ENCODE measurements at places on chromosomes 1 and 21.

DNA sequence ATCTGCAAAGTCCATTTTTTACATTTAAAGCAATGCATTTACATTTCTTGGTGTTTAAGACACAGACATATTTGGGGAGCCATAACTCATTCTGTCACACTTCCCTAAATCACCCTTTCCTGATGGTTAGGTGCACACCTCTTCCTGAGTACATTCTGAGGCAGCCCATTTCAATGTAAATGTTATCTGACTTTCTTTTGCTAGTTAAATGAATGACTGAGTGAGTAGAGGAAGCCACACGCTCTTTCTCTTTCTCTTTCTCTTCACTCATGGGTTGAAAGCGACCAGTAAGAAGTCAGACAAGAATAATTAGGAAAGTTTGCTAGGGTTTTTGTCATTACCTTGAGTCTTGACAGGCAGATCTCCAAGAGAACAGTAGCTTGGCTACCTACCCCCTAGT is 143.1 kb downstream of the S1PR1 start:
- DNase-seq, result peak; percentile 80

DNA sequence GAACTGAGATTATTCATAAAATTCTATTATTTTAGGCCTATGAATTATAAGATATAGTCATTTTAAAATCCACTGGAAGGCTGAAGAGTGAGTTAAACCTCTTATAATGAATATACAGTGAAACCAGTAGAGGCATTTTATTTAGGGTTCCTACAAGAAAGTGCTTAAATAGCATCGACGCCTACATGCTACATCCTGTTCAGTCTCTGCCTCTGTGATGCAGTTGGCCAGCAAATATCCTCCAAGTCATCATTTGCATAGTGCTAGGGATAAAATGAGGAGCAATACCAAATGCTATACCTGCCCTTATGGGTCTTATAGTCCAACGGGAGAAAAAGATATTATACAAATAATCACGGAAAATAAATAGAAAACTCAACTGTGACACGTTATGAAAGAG is 59.6 kb downstream of the EDEM3 start:
- no peak for DNase-seq

DNA sequence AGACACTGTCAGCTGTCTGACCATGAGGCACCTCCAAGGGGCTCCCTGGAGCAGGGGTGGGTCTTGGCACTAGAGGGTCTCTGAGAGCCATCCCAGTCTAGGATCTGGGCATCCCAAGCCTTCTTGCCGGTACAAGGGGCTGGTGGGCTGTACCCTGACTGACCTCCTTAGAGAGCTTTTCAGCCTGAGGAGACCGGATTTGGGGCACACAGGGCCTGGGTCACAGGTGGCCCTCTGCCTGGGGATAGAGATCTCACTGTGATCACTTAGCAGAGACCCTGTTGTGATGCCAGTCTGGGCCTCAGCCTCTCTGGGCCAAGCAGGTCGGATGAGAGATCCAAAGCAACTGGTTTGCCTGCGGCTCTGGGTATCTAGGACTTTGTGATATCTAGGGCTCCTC is 227.2 kb downstream of the TRABD2B start:
- no peak for DNase-seq

GRCh38 chr1:193614817-193615216 is 428.4 kb upstream of the B3GALT2 start:
- peak; percentile 2 for DNase-seq

GRCh38 chr1:154429118-154429517 is 24.0 kb downstream of the IL6R start:
- DNase-seq, result no peak

DNA sequence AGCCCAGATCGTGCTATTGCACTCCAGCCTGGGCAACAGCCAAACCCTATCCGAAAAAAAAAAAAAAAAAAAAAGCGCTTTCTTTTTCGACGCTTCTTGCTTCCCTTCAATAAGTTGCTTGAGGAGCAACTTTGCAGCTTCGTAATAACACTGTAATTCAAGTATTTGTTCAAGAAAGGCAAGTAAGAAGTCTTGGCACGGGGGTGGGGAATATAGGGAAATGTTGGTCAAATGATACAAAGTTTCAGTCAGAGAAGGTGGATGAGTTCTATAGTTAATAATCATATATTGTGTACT is 871 bp upstream of the PSMA5 start:
- DNase-seq, result no peak

DNA sequence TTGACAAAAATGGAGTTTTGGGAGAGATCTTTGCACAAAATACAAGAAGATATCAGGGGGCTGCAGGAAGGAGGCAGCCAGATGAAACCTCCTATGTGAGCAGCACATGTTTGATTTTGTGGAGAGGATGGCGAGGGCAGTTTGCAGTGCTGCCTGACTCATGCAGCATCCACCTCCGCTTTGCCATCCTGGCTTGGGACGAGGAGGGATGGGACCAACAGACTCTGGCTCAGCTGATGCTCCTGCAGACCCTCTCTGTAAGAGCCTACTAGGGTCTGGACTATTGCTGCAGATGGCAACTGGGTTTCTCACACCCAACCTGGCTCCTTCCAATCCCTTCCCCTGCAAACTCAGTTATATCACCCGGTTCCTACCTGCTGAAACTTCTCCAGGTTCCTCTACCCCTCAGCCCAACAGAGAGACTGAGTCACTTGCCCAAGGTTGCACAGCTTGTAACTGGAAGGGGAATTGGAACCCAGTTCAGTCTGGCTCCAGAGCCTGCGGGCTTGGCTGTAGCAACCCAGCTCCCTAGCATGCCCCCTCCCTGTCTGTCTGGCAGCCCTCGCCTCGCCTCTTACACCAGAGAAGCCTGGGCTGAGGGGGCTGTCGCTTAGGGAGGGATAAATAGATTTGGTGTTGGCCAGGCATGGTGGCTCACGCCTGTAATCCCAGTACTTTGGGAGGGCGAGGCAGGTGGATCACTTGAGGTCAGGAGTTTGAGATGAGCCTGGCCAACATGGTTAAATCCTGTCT is 205.8 kb downstream of the PTPRU start:
- DNase-seq, result no peak

DNA sequence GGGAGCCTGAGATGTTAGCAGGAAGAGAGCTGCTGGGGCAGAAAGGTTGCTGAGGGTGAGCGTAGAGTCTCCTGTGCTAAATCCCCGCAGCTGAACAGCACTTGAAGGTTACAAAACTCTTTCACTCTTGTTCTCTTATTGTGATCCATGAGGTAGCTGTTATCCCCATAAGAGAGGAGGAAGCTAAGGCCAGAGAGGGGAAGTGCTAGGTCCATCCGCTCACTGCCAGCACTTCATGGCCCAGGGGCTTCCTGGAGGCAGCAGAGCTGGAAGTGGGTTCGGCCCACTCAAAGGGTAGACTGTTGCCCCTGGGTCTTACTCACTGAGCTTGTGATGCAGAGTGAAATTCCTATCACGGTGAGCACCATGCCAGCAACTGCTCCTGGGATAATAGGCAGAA is 5.6 kb downstream of the TMEM234 start:
- no peak for DNase-seq

DNA sequence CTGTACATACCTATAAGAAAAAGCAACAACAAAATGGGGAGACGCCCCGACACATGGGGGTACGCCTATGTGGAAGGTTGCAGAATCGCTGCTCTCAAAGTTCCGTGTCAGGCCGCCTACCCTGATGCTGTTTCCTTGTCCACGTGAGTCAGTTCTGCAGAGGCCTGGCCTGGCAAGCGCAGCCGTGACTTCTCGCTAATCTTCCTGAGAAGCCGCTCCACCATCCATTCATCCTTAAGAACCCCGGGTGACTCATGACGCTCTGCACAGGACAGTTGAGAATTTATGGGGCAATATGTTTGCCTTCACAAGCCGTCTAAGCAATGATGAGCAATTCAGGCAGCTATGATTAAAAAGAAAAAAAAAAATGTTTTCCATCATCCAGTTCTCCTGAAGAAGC is 122.3 kb upstream of the TMPRSS2 start:
- DNase-seq, result no peak

- no peak for DNase-seq
Observed at GRCh38 chr1:177223359-177223758, 52.6 kb downstream of the BRINP2 start.

GRCh38 chr1:82646336-82646735 is 845.6 kb downstream of the ADGRL2 start:
- DNase-seq, result no peak

GRCh38 chr1:162951553-162952315 is 90.8 kb upstream of the CCDC190 start:
- DNase-seq, result peak; percentile 42

GRCh38 chr1:7478142-7478790 is 292.8 kb upstream of the VAMP3 start:
- no peak for DNase-seq

GRCh38 chr21:21196087-21196486 is 197.9 kb downstream of the NCAM2 start:
- no peak for DNase-seq

DNA sequence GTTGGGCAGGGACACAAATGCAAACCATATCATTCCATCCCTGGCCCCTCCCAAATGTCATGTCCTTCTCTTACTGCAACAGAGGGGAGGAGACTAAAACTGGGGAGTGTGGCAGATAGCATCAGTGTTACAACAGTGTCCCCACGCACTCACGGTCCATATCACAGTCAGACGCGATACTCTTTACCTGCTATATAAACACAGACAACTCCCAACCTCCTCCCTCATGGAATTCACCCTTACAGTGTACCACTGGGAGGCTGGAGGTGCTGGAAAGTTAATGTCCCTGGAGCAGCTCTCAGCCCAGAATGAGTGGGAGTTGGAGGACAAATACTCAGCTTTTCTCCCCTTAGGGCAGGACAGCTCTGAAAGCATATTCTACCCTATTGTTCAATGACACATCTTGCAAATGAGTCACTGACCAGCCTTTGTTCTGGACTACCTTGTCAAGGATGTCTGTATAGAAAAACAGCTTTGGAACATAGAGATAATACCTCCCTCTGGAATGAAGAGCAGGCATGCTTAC is 445.9 kb downstream of the SETD4 start:
- DNase-seq, result no peak

- DNase-seq, result no peak
Observed at GRCh38 chr1:39628807-39629350, 10.6 kb downstream of the HEYL start.

GRCh38 chr1:191346381-191346780 is 811.9 kb upstream of the RGS18 start:
- no peak for DNase-seq

DNA sequence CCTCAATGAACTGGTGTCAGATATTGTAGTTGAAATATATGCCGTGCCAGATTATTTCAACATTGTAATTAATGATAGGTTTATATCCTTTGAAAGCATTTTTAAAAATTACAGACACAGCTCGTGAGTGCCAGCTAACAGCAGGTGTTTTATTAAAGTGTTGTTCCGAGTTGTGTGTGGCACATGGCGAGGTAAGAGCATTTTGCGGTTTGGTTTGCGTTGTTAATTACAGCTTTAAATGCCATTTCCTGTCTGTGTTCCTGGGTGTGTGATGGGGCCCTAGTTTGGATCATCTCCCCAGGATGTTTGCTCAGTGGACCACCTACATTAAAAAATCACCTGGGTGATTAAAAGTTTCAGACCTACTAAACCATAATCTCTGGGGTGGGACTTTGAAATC is 97.4 kb downstream of the PRDM2 start:
- no peak for DNase-seq

DNA sequence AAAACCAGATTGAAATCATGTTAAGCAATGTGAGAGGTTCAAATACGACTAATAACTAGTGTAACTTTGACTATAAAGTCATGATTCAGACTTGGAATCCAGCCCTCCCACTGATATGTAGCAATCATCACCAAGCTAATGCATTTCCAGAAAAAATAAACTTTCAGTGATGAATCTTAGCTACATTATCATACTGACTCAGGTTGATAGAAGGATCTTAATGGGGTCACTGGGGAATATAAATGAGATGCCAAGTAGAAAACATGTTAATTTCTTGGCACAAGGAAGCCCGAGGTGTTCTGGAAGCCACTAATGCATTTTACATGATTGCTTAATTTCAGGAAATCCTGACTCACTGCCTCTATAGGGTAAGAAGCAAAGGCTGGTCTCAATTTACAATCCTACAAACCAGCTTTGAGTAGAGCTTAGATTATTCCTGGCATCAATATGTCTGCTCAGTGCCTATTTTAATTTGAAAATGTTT is 67.7 kb downstream of the SELENOF start:
- DNase-seq, result no peak

- no peak for DNase-seq
Observed at GRCh38 chr1:116345843-116346242, 27.2 kb upstream of the ATP1A1 start.

GRCh38 chr1:240878631-240879030 is 266.7 kb upstream of the GREM2 start:
- DNase-seq, result no peak

- no peak for DNase-seq
Observed at GRCh38 chr1:113931451-113931851, 2.3 kb downstream of the HIPK1 start.

GRCh38 chr1:207619871-207620542 is 24.9 kb upstream of the CR1L start:
- no peak for DNase-seq

GRCh38 chr1:34549199-34549598 is 205.6 kb upstream of the GJB5 start:
- DNase-seq, result no peak

DNA sequence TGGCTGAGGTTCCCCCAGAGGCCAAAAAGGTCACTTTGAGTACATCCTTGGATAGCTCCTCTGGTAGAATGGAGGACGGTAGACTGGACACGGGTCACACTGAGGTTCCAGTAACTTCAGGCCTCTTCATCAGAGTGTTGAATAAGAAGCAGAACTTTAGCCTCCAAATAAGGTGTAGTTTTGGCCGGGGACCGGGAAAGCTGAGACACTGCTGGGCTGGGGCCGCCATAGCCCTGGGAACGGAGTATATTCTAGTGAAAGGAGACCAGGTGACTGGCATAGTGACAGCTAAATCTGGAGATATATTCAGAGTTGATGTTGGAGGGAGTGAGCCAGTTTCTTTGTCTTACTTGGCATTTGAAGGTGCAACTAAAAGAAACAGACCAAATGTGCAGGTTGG is 84.1 kb downstream of the EVA1C start:
- no peak for DNase-seq

- no peak for DNase-seq
Observed at GRCh38 chr21:44253832-44254710, 7.6 kb downstream of the DNMT3L start.

GRCh38 chr21:33125680-33126375 is 55.9 kb downstream of the OLIG1 start:
- no peak for DNase-seq

DNA sequence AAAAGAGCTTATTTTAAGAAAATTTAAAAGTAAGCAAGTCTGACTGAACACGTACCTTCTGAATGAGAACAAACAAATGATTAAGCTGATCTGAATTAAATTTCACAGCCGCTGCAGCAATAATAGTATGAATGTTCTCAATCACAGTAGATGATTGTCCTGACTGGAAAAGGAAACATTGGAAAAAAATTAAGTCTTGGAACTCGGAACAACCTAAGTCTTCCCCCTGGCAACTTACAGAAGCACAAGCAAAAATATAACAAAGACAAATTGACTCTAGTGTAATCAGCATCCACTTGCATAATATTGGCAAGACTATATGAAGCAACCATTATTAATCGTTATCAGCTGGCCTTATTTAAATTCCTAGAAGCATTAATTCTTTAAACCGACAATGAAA is 60.5 kb downstream of the USP24 start:
- DNase-seq, result no peak
